GM13977 (cell line): ENCODE measurements at places on chromosomes 2 and 18.

- DNase-seq, result no peak
Observed at GRCh38 chr2:6177811-6178210, 485.6 kb downstream of the SOX11 start.

DNA sequence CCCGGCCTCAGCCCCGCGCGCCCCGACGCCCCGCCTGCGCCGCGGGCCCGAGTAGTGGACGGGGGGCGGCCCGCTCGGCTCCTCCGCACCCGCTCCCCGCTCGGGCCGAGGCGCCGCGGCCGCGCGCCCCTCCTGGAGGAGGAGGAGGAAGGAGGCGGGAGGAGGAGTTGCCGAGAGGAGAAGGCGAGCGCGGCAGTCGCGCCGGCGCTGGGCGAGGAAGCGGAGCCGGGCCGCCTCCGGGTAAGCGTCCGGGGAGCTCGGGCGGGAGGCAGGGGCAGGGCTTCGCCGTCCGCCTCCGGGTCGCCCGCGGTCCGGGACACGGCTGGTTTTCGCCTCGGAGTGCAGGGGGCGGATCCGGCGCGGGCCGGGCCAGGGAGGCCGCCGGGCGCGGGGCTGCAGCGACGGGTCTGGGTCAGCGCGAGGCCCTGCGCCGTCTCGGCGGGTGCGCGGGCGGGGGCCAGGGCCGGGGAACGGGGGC is at the start of gene SOCS6:
Gene SOCS6 (plus strand): TSS at position 195 of the 478 bp plus-strand sequence. CDS start 35,624 bp downstream, outside the sequence.
- DNase-seq, result peak; percentile 88

DNA sequence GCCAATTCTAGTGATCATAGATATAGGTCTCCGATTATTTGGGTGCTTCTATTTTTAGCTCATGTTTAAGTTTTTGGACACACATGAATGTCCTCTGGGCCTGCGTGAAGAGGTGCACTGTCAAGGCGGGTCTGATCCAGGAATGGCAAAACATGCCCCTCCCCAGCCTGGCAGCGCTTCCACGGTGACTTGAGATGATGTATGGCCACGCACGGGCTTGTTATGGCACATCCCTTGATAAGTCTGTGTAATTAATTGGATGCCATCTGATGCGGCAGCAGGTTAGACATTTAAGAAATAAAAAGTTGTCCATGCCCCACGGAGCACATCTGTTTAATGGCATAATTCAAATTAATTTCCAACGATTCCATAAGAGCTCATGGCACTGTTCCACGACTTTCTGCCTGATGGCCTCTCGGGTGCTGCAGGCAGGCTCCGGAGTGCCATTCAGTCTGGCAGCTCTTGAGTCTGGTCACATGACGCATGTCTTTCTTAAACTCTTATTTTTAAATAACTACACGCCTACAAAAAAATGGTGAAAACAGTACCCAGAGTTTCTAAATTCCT is 151.4 kb downstream of the ACKR3 start:
- DNase-seq, result no peak

- no peak for DNase-seq
Observed at GRCh38 chr2:209974576-209974975, 27.9 kb upstream of the RPE start.

- no peak for DNase-seq
Observed at GRCh38 chr2:42844366-42844765, 52.0 kb upstream of the HAAO start.

GRCh38 chr2:216109962-216110614 is 940 bp downstream of the XRCC5 start:
- DNase-seq, result no peak

DNA sequence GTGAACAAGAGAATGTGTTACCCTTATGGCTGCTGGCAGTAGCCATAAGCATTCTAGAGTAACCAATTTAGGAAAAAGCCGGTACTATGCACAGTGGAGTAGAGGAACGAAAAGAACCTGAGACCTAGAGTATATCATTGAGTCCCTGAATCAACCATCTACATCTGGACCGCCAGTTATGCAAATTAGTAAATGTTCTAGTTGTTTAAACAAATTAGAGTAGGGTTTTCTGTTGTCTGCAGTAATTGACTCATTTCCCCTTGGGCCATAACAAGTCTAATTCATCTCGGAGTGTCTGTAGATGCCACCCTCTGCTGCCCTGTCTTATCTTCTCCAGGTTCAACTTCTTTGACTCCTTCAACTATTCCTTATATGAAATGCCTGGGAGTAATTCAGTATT is 60.1 kb upstream of the CAPN13 start:
- no peak for DNase-seq

- no peak for DNase-seq
Observed at GRCh38 chr2:13821255-13821880, 811.1 kb upstream of the LRATD1 start.

- no peak for DNase-seq
Observed at GRCh38 chr18:56902653-56903052, 244.2 kb upstream of the BOD1L2 start.

DNA sequence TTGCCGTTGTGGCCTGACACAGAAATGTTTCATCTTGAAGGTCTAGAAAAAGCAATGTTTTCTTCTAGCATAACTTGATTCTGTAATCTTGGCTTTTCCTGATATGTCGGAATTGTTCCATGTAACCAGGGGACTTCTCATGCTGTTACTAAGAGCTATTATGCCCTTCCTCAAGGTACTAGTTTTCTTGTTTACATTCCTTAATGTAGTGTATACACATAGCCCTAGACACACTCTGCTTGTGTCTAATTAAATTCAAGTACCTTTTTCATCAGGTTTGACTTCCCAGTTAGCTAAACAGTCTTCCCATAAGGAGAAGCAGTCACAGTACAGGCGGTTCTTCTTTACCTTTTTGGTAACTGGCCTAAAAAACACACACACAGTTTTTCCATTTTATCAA is 122.8 kb upstream of the MSH6 start:
- no peak for DNase-seq

- no peak for DNase-seq
Observed at GRCh38 chr2:148928395-148928794, 53.4 kb downstream of the KIF5C start.

GRCh38 chr2:46383113-46383395 is 85.8 kb downstream of the EPAS1 start:
- DNase-seq, result no peak

DNA sequence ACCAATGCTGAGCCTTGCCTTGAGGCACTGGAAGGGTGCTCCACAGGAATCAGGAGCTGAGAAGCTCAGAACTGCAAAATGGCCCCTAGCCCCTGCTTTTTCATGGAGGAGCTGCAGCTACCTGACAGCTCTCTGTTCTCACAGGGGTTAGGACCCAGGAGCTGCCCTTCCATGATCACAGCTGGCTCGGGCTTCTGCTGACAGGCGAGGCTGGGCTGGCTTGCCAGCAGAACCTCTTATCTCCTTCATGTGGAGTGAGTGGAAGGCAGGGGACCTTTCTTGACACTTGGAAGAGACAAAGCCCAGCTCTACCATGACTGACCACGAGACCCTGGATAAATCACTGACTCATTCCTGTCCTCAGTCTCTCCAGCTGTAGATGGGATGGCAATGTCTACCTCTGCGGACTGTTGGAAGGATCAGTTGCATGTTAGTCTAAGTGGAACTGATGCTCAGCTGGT is 113.4 kb downstream of the CAPN13 start:
- no peak for DNase-seq

GRCh38 chr2:207594731-207595130 is 30.5 kb downstream of the METTL21A start:
- no peak for DNase-seq

DNA sequence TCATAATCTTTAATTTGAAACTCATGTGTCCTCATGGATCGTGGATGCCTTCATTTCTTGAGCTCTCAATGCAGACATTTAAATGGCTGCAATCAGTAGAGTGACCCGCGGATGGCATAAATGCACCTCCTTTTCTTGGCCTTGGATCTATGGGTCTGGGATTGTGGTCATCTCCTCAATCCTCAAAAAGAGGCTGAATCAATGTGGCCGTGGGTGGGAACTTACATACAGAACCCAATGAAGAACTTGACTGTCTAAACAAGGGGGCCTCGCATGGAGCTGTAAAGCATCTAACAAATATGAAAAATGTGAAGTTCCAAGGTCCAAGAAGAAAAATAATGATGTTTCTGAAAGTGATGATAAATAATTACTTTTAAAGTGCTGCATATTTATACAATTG is 2.9 kb downstream of the HOXD13 start:
- no peak for DNase-seq

- DNase-seq, result no peak
Observed at GRCh38 chr2:29703336-29703735, 218.1 kb downstream of the ALK start.

GRCh38 chr2:230751062-230751461 is 38.4 kb downstream of the CAB39 start:
- DNase-seq, result peak; percentile 37

DNA sequence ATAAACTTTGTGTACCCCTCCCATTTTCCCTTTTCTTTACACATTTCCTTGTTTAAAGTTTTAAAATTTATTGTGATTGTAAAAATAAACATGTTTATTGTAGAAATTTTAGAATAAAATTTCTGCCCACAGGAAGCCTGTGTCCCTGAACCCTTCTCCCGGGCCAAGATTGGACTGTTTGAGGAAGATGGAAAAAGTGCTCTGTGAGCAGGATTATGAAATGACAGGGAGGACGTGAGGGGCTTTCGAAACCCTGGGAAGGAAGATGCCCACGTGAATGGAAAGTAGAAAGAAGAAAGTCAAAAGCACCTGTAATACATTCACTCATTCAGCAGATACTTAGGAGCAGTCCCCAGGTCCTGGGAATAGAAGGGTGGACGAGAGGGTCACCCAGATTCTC is 25.4 kb upstream of the ATOH8 start:
- DNase-seq, result no peak

DNA sequence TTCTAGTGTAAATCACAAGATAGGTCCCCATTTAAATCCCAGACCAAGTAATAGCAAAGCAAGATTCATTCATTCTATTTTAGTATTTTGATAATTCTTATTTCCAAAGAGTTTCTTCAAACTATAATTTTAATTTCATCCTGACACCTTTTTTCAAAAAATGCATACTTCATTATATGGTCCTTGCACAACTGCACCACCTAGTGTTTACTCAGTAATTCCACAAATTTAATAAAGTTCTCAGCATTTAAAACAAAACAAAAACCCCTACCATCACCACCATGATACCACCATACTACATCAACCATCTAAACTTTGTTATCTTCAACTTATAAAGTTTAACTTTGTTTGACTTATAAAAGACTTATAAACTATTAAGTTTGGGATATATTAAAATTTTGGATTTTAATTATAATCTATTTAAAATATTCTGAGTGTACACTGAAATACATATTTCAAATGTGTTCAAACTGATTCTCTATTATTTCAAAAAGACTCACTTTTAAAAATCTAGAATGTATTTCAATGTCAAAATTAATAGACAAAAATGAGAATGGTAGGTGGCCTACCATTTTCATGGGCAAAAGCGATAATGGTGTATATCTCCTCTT is 44.2 kb downstream of the WDPCP start:
- peak; percentile 30 for DNase-seq

GRCh38 chr18:71887509-71887908 is 656.6 kb downstream of the CBLN2 start:
- no peak for DNase-seq

- peak; percentile 89 for DNase-seq
Observed at GRCh38 chr18:79378536-79379250, 17.0 kb upstream of the NFATC1 start.

GRCh38 chr2:195613922-195614321 is 43.1 kb upstream of the SLC39A10 start:
- DNase-seq, result no peak

GRCh38 chr18:69718912-69719547 is 228.6 kb downstream of the CD226 start:
- DNase-seq, result no peak

DNA sequence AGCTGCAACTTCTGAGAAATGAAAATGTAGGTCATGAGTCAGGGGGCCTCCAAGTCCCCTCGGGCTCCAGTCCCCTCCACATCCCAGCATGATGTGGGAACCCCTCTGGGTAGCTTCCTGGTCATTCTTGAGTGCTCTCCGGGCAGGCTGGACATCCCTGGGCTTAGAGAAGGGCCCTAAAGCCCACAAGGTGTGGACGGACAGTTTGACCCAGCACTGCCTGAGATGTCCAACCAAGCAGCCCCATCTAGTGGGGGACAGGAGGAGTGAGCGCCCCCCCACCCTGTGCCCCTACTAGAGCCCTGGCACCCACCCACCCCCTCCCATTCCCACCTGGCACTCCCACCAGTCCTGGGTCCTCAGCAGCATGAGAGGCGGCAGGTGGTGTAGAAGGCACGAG is 46.0 kb downstream of the CYP27C1 start:
- DNase-seq, result no peak

DNA sequence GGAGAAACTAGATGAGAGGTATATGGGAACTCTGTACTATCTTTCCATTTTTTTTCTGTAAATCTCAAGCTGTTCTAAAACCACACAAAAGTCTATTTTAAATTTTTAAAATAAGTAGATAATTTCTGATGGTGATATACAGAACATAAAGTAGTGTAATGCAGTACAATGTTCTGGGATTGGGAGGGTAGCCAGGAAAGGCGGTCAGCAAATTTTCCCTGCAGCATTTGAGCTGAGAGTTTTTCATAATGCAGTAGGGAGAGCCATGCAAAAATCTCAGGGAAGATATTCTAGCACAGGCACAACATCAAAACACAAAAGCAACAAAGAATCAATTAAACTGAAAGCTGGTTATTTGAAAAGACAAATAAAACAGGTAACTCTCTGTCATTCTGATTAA is 141.5 kb downstream of the NCKAP5 start:
- no peak for DNase-seq

DNA sequence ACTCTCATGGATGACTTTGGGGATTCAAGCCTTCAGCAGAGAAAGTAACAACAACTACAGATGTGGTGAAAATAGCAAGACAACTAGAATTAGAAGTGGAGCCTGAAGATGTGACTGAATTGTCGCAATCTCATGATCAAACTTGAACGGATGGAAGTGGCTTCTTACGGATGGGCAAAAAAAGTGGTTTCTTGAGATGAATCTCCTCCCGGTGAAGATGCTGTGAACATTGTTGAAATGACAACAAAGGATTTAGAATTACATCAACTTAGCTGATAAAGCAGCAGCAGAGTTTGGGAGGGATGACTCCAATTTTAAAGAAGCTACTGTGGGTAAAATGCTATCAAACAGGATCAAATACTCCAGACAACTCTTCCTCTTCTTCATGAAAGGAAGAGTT is 43.1 kb downstream of the AAK1 start:
- no peak for DNase-seq
